GM12892 (cell line): ENCODE measurements at places on chromosomes 16 and 17.

DNA sequence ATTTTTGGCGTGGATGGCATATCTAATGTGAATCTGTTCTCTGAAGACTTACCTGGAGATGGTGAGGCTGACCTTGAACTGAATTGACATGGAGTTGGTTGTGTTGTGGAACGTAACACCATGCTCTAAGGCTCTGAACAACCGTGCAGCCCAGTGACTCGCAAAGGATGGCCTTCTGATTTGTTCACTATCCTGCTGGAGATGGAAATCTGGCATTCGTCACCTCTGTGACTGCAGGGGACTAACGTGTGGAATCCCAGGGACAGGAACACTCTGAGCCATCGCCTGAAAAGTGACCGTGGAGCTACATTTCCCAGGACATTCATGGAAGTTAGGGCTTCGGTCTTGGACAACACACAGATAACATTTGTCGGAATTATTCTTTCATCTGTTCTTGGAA is 61.1 kb downstream of the BANP start:
- no peak for DNase-seq

- DNase-seq = no peak
Observed at GRCh38 chr16:66322174-66322573, 44.3 kb upstream of the CDH5 start.

DNA sequence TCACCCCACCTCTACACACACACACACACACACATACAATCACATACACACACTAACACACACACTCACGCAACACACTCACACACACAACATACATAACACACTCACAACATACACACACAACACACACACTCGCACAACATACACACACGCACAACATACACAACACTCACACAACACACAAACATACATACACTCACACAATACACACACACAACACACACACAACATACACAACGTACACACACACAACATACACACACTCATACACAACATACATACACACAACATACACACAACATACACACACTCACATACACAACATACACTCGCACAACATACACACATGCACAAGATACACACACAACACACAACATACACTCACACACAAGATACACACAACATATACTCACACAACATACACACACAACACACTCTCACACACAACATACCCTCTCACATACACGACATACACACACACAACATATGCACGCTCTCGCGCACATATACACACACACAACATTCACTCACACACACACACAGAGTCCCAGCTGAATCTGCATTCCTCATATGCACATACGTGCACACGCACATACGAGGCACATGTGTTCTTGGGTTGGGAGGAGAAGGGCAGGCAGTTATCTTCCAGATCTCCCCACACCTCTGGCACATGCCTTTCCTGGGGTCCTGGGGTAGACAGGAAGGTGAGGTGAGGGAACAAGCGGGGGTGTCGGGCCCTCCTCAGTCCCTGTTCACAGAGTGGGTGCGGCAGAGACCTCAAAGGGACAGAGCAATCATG is 1.1 kb downstream of the ASGR2 start:
- no peak for DNase-seq

- no peak for DNase-seq
Observed at GRCh38 chr16:68752602-68753001, 15.5 kb downstream of the CDH1 start.

DNA sequence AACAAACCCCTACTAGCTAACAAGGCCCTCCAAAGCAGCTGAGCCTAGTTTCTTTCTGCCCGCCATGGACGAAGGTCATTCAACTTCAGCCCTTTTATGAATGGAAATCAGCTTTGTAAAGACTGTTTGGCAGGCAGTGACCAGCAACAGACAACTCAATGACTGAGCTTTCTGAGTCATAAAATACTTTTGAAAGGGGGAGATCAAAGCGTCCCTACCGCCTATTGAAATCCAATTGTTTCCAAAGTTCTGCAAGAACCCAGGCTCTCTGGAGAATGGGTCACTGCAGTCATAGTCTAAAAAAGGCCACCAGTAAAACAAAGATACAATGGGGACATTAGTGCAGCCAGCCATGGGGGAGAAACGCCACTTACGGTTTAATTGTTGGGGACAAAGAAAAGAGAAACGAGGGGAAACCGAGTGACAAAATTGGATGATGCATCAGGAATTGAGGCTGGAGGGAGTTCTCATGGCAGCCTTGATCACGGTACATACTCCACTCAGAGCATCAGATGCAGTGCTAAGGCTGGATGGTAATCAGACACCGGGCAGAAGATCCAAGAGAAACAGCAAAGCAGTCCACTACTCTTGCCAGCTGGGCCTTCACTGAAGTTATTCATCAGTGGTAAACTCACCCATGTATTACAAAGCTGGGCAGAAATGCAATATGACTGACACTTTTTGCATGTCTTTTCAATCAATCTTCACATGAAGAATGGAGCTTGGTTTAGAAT is 9.8 kb downstream of the ADAMTS18 start:
- no peak for DNase-seq

DNA sequence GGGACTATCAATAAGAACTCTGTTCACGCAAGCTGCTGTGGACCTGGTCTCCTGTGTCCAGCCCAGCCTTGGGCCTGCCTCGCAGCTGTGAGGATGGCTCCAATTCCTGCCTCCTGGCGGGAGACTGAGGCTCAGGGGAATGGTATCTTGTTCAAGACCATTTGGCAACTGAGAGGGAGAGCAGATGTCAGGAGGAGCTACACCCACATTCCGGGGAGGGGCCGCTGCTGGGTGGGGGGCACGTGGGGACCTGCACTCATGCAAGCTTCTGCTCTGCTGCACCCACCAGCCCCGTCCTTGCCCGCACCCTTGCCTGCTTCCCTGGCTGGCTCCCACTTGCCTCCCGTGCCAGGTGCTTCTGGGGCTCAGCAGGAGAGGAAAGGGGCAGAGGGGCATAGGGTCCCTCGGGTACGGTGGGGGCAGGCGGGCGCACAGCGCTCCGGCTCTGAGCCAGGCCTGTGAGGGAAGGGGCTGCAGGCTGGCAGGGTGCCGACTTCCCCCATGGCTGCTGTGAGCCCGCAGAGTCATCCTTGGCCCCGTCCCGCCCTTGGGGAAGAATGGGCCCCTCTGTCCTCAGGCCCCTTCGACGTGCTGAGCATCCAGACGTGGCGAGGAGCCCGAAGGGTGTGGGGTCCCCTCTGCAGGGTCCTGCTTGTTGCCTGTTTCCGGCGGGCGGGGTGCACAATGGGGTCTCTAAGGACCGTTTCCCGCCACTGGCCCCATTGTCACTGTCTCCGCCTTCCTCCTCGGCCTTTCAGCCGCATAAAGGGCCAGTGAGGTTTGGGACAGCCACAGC is 2.7 kb downstream of the METRN start:
- no peak for DNase-seq

GRCh38 chr17:42846594-42847280 is 2.4 kb downstream of the AOC2 start:
- no peak for DNase-seq

DNA sequence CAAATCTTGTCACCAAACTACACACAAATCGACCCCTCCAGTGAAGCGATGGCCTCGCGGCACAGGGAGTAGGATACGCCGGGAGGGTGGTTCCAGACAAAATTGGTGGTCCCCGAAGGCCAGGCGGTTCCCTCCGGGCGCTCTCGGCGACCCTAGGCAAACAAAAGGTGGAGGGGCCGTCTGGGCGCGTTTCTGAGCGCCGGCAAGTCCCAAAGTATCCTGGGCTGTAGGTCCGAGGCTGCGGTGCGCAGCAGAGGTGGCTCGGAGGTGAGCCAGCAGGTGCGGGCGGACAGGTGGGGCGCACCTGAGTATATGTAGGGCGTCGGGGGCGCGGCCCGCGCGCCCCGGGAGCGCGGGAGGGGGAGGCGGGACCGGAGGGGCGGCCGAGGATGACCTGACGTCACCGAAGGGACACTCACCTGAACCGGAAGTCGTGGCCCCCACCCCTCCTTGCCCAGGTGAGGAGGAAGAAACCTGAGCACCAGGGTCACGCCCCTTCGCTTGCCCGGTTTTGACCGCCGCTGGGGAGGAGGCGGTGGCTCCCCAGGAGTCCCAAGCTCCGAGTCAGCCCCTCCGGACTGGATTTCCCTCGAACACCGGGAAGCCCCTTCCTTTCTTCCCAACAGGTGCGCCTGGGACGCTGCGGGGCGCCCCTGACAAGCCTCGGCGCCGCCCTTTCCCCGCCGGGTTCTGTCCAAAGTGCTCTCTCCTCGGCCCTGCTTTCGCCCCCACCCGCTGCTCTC is at the start of gene CLDN7:
TSS of gene CLDN7 (minus strand) at position 287 of the 743 bp plus-strand sequence. CDS start 435 bp downstream, outside the sequence.
- no peak for DNase-seq

GRCh38 chr16:15866451-15866850 is 9.6 kb upstream of the MYH11 start:
- no peak for DNase-seq

DNA sequence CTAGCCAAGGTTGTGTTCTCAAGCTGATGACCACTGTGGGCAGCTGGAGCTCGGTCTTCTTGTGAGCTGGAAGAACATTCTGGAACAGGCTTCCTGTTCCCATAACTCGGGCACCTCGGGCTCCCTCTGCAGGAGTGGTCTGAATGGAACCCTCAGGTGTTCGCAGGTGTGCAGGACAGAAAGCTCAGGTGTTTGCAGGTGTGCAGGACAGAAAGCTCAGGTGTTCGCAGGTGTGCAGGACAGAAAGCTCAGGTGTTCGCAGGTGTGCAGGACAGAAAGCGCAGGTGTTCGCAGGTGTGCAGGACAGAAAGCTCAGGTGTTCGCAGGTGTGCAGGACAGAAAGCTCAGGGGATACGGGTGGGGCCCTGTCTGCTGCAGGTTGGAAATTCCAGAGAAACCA is 109.0 kb upstream of the CACNG5 start:
- no peak for DNase-seq

- DNase-seq = no peak
Observed at GRCh38 chr17:62675260-62675659, 47.8 kb downstream of the MRC2 start.

DNA sequence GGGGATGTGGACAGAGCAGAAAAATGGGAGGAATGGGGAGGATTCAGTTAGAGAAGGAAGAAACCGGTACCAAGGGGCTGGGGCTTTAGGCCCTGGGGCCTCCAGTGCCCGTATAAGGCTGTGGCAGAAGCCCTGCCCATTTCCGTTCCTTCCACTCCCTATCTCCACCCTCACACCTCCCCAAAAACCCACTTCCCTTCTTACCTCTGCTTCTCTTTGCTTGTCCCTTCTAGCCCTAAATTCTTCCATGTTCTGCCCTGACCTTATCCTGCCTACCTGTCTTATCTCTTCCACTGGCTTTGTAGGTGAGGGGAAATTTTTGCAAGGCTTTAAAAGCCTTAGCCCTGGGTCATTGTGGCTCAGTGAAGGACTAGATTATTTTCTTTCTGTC is 4.1 kb downstream of the RNF167 start:
- DNase-seq = no peak

GRCh38 chr17:79484600-79485418 is 126.0 kb downstream of the RBFOX3 start:
- DNase-seq = no peak

GRCh38 chr17:71460943-71461342 is 659.9 kb upstream of the SOX9 start:
- no peak for DNase-seq

DNA sequence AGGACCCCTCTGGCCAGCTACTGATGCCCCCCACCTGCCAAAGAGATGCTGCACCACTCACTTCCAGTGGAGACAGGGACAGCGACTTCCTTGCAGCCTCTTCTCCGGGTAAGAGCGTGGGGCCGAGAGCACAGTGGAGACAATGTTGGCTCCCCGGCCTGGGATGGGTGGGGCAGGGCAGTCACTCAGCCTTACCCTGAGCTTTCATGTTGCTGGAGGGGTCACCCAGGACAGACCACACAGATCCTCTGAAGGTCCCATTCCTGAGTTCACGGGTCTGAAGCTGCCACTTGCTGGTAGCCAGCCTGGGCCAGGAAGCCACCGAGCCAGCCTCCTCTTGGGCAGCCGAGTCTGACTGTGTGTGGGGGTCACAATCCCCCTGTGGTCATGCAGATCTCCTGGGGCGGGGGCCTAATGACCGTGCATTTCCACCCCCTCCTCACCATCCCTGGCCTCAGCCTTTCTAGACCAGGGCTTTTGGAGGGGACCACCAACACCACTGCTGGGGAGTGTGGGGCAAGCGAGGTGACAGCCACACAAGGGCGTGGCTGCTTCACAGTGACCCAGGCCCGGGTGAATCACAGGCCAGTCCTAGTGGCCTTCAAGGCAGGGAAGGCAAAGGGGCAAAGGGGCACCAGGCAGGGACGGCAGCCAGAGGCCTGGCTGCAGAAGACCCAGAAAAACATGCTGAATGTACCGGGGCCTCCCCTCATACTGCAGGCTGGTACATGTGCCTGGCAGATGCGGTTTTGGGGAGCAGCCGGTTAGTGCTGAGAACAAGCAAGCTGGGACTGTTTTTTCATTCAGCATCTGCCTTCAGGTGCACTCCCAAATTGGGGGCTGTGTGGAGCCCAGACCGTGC is 10.4 kb downstream of the TAF1C start:
- no peak for DNase-seq

- DNase-seq = no peak
Observed at GRCh38 chr16:88469615-88470395, 16.7 kb downstream of the ZFPM1 start.

GRCh38 chr17:40063901-40064531 is 1.3 kb downstream of the THRA start:
- DNase-seq = no peak

GRCh38 chr17:67476787-67477335 is 99.8 kb downstream of the PITPNC1 start:
- no peak for DNase-seq
